ENCODE measurements at places on chromosomes 3 and 15. TPM values are rescaled to one million over a fixed set of nuclear protein-coding genes. Genes with fewer than 3 reads are reported as not detected.

DNA sequence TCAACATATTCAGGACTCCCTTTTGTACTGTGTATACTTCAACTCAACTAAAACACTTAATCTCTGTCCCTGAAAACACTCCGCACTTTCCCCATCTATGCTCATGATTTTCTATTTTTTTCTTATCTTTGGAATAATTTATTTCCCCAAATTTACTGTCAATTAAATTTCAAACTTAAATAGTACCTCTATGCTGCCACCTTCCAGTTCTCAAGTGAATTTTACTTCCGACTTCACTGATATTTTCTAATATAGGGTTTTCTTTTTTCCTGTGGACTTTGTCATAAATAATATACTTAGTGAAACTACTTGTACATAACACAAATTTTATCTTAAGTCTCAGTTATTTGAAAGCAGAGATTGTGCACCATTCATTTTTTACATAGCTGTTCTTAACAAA lies 1303.3 kb downstream of the OTOL1 start:
- no peak for DNase-seq

- peak; percentile 36 for DNase-seq
These were observed 151.9 kb upstream of the LINGO1 start for GRCh38 chr15:77784361-77785292.

DNA sequence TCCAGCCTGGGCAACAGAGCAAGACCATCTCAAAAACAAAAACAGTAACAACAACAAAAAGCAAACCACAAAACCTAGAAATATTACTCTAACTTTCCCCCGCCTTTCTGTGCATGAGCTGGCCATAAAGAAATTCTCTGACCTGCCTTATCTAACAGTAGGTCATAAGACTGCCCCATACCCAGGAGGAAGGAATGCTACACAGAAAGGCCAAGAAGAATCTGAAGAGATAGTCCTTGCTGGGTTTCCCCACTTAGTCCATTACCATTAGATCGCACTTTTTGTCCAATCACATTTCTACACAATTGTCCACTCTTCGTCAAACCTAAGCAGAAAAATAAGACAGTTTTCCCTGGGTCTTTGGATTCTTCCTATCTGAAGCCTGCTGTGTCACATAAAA lies 23.5 kb downstream of the CIAO2A start:
- no peak for DNase-seq

GRCh38 chr15:91447991-91448644 lies 348.1 kb downstream of the SV2B start:
- no peak for DNase-seq

DNA sequence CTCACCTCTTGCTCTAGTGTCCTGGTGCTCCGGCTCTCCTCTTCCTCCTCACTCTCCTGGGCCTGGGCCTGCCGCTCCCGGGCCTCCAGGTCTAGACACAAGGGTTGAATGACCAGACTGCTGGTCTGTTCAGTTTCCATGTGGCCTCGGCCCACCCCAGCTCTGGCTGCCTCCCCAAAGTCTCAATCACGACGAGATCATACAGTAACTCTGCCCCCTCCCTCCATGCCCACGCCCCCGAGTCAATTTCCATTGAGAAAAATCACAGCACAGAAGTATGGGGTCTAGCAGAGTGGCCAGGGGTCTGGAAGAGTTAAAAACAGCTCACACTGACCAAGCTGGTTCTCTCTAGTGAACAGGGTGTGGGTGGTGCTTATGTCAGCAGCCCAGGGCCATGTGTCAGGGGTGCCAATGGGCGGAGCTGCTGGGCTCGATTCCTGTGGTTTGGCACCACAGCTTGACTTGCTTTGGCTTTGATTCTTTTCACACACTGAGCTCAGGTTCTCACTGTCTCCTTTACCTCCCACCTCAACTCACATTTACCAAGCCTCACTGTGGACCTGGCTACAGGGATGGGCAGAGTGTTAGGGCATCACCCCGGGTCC lies 6.9 kb downstream of the C15orf62 start:
- DNase-seq: peak; percentile 88

DNA sequence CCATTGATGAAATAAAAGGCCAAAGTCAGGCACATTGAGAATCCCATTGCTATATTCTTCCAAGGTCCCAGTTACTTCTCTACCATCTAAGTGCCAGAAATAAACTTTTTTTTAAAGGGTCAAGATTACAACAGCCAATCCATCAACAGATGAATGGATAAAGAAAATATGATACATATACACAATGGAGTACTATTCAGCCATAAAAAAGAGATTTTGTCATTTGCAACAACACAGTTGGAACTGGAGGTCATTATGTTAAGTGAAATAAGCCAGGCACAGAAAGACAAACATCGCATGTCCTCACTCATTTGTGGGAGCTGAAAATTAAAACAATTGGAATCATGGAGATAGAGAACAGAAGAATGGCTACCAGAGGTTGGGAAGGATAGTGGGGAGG lies 25.5 kb downstream of the ULK4 start:
- no peak for DNase-seq

GRCh38 chr3:101413656-101414055 lies 93.3 kb upstream of the IMPG2 start:
- no peak for DNase-seq

DNA sequence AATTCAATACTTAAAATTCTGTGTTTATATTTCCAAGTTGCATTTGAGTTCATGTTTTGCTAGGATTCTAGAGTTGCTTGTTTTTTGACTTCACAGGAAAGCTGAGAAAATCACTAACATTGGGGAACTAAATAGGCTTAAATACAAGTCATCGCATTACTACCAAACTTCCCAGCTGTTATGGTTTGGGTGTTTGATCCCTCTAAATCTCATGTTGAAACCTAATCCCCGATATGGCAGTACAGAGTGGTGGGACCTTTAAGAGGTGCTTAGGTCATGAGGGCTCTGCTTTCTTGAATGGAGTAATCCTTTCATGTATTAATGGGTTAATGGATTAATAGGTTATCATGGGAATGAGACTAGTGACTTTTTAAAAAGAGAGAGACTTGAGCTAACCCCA lies 77.2 kb upstream of the ARPP21 start:
- DNase-seq: no peak

DNA sequence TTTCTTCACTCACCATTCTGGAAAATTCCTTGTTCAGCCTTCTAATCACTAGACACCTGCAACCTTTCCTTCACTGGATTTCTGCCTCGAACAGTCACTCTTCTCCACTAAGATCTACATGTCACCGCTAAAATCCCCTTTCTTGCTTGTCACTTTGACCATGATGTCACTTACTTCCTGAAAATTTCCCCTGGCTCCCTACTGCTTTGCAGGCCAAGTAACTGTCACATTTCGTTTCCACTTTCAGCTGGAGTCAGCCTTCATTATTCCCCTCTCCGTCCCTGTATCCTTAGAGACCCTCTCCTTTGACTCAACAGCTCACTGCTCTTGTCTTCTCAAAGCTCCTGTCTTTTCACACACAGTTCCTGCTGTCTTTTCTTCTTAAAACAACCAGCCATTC lies 15.9 kb downstream of the CHL1 start:
- no peak for DNase-seq

GRCh38 chr3:106309274-106309673 lies 440.5 kb upstream of the CBLB start:
- DNase-seq: no peak

DNA sequence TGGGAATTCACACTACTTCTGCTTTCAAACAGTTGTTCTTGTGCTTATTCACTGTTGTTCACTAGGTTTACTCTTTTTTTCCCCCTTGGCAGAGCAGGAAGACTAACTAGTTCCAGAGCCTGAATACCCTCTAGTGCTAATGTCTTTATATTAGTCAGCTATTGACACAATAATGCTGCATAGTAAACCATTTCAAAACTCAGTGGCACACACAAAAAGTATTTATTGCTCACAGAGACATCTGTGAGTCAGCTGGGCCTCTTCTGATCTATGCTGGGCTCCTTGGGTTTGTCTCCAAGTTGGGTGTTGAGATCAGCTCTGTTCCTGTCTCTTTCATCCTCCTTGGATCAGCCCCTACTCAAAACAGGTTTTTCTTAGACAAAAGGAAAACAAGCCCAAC lies 51.1 kb downstream of the RSRC1 start:
- DNase-seq: peak; percentile 77

GRCh38 chr3:71854096-71854495 lies 69.1 kb upstream of the PROK2 start:
- DNase-seq: no peak

GRCh38 chr3:39180183-39180545 lies 12.2 kb downstream of the XIRP1 start:
- DNase-seq: no peak

GRCh38 chr15:24899367-24899766 lies 55.4 kb upstream of the SNRPN start:
- no peak for DNase-seq

DNA sequence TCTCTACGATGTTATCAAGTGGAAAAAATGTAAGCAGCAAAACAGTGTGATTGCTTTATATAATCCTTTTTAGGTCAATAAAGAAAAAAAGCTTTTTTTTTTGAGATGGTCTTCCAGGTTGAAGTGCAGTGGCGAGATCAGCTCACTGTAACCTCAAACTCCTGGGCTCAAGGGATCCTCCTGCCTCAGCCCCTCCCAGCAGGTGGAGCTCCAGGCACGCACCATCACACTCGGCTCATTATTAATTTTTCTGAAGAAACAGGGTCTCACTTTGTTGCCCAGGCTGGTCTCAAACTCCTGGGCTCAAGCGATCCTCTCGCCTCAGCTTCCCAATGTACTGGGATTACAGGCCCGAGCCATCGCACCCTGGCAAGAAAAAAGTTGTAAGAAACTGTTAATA lies 17.3 kb downstream of the RNF168 start:
- DNase-seq: no peak

- peak; percentile 85 for DNase-seq
These were observed 2.4 kb downstream of the MB21D2 start for GRCh38 chr3:192915304-192915703.

DNA sequence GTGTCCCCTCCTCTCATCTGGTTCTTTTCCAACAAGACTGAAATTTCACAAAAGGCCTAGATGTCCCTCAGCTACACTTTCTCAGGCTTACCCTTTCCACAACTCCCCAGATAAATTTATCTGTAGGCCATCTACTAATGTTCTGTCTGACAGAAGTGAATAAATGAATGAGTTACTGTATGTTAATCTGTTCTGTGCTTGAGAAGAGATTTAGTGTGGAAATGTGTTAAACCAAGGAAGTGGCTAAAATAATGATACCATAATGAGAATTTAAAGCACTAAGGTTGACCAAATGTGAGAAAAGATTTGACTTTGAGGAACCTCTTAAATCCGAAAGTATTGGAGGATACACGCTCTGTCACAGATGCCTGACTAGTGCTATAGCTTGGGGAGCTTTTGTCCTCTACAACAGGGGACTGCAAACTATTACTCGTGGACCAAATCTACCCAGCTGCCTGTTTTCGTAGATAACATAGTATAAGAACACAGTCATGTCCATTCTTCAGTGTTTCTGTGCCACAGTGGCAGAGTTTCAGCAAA lies 74.8 kb upstream of the P2RY1 start:
- no peak for DNase-seq

DNA sequence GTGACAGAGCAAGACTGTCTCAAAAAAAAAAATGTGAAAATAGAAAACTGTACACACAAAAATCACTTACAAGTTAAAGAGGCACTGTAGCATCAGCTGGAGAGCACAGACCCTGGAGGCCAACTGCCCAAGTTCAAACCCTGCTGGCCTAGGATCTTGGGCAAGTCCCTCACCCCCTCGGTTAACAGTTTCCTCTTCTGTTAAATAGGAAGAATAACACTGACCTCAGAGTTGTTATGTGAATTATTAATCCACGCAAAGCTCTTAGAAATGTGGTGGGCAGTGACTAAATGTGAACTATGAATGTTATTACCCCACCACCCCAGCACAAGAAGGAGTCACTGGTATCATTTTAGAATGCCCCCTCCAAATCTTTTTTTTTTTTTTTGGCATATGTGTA lies 11.2 kb downstream of the CIB1 start:
- DNase-seq: no peak

GRCh38 chr3:87448558-87448957 lies 172.2 kb upstream of the POU1F1 start:
- no peak for DNase-seq

DNA sequence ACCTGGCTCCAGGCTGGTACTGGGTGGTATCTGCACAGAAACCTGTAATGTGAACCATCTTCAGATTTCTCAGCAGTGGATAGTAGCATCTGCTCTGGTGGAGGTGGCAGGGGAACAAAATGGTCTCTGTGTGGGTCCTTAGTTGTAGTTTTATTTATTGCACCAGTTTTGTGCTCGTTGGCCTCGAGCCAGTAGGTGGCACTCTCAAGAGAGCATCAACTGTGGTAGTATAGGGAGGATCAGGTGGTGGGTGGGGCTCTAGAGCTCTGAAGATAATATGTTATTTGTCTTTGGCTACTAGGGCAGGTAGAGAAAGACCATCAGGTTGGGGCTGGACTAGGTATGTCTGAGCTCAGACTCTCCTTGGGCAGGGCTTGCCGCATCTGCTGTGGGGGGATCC lies 254.0 kb upstream of the GPR149 start:
- DNase-seq: no peak

DNA sequence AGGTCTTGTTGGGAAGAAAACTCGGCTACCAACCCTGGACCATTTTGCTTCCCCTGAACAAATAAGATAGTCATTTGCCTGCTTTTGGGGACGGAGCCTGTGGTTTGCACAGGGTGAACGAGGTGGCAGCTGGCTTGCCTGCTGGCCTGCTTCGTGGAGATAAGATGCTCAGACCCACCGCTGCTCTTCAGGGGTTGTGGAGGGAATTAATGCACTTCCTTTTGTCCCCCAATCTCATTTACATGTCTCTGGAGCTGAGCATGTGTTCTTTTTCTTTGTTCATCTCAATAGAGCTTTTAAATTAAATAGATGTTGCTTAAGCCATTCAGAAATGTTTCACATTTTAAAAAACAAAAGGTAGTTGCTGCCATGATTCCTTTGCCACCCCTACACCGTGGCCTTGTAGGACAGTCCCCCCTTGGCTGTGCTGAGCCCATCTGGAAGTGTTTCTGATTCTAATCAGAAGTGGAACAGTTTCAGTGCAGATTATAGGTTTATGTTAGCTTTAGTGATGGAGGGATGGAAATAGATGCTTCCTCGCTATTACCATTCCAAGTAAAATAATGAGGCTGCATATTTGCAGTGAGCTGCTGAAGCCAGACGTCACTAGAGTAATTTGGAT lies 25.6 kb downstream of the APBA2 start:
- no peak for DNase-seq

GRAMD1C gene
- 2.2 TPM for total RNA-seq

GXYLT2 gene
- 7.7 TPM for total RNA-seq

COL6A5 gene
- total RNA-seq: not detected

SPRED1 gene
- 9.7 TPM for total RNA-seq

TIMP4 gene
- 5.1 TPM for total RNA-seq

MEGF11 gene
- not detected for total RNA-seq

INSYN1 gene
- not detected for total RNA-seq

QRICH1 gene
- total RNA-seq: 44.8 TPM

DNAH12 gene
- total RNA-seq: 0.47 TPM

ITIH4 gene
- total RNA-seq: 0.02 TPM

CHRM5 gene
- not detected for total RNA-seq

TEX9 gene
- 4.3 TPM for total RNA-seq

KIF9 gene
- total RNA-seq: 3.1 TPM

ZNF501 gene
- total RNA-seq: 3.1 TPM

PSTPIP1 gene
- not detected for total RNA-seq

GABRA5 gene
- not detected for total RNA-seq
